ENCODE measurements at places on chromosomes 1 and 21.

- no peak for DNase-seq
Measured at GRCh38 chr1:160522622-160523345, at the start of gene SLAMF6. SLAMF6 (minus strand) TSS chr1:160523255; CDS start chr1:160523192, 63 bp downstream.

DNA sequence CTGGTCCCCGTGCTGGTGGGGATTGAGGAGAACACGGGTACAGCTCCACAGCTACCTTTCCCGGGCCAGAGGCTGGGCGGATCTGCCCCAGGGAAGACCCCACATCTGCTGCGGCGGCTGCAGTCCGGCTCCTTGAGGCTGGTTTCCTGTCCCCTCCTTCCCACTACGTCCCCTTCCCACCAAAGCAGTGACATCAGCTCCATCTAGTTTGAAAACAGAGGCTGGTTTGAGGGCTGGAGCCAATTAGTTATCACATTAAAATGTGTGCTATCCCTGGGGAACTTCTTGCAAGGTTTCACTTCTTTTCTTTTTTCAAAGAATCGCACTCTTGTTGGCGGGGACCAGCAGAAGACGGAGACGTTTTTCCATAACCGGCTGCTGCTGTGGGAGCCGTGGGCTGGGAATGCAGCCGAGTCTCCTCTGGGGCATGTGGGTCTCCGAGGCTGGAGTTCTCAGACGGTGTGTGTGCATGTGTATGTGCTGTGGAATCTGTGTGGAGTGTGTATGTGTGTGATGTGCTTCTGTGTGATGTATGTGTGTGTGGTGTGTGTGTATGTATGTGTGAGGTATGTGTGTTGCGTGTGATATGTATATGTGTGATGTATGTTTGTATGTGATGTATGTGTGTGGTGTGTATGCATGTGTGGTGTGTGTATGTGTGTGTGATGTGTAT, 8.9 kb upstream of the PCBP3 start:
- DNase-seq: no peak

DNA sequence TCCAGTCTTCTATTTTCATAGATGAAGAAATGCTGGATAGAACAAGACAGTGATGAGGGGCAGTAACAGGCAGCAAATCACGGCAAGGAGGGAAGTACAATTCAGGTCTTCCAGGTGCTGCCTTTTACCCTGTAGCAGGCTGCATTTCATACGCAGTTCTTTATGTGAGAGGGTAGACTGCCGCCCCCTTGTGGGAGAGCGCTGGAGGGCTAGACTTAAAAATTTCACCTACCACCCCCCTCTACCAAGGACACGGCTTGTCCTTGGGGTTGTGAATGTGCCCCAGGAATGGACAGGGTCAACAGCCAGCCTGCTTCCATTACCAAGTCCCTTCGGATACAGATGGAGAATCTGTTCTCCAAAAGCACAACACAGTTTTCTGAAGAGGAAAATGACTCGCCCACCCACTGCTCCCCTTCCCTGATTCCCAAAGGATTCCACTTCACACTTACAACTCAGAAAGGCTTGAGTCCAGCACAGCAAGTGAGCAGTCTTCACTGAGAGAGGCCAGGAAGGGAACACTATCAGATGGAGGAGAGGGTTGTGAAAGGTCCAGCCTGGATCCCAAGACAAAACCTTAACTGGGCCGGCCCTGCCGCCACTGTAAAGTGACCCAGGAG, 7.4 kb downstream of the WDR77 start:
- no peak for DNase-seq

GRCh38 chr1:118104951-118105350, 80.1 kb downstream of the SPAG17 start:
- DNase-seq: no peak

- DNase-seq: no peak
Measured at GRCh38 chr1:85375493-85375892, 89.5 kb downstream of the DDAH1 start.

DNA sequence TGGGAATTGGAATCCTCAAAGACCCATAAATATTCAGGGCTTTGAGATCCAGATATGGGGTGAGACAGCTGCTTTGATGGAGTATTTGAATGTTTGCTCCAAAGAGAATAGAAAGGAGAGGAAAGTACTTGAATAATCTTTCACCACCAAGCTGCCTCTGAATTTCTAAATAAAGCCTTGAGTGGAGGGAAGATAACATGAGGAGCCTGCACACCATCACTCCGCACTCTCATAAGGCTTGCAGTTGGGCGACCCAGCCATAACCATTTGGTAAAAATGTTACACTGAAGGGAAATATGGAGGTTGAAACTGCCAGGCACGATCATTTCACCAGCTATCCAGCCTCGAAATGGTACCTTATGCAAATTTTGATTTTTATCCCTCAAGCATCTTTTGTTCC, 38.4 kb downstream of the VCAM1 start:
- DNase-seq: no peak

- DNase-seq: no peak
Measured at GRCh38 chr21:46124083-46124925, 26.4 kb downstream of the COL6A2 start.

DNA sequence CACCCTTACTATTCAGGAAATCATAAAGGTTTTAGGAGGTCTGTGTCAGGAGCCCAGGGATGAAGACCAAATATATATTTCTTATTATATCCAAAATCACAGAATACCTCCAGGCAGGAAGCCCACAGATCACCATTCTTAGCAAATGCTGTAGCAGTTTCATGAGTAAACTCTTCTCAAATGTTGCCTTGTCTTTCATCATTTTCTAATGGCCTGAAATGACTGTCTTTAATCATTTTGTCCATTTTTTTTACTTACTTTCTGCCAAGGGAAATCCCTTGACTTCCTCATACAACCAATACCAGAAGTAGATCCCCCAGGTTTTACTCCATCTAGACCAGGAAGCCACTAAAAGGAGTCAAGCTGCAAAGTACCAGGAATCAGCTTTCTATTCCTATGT, 32.4 kb downstream of the PSMG1 start:
- DNase-seq: no peak

- DNase-seq: no peak
Measured at GRCh38 chr1:60255565-60255964, 182.0 kb upstream of the C1orf87 start.

DNA sequence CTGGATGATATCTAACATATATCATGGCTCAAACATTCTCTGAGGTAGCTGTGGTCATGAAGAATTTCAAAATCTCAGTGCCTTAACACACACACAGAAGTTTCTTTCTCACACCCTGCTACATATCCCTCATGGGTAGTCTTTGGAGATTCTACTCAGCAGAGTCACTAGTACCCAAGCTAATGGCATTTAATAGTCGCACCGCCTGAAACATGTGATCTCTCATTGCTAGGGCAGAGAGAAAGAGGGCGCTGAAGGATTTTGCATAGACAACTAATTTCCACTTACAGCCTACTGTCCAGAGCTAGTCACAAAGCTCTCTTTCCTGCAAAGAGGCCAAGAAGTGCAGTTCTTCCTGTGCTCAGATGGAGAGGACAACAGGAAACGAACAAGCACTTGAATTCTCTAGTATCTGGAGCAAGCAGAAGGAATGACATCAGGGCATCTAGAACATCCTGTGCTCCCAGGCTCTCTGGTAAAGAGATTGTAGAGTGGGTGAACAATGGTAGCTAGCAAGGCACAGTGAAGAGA, 183.4 kb upstream of the PTBP2 start:
- no peak for DNase-seq

- DNase-seq: peak; percentile 71
Measured at GRCh38 chr1:225877580-225877979, 4.6 kb downstream of the TMEM63A start.

GRCh38 chr1:43015269-43015668, 56.6 kb upstream of the SLC2A1 start:
- no peak for DNase-seq

DNA sequence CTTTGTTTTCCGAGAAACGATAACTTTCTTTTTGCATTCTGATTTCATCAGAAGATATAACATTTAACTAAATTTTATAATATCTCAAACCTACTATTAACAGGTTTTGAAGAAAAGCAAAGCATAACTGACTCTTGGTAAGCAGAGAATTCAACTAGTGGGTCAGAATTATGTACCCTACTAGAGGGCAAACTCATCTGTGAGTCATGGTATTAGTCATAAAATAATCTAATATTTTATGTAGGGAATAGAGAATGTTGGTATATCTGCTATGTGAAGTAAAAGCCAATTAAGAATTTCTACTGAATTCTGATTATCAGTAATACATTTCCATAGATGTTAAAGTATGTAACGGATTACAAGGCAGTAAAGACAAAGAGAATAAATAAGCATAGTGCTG, 56.8 kb downstream of the USP1 start:
- no peak for DNase-seq

- DNase-seq: no peak
Measured at GRCh38 chr1:159014003-159014571, 4.4 kb downstream of the IFI16 start.

DNA sequence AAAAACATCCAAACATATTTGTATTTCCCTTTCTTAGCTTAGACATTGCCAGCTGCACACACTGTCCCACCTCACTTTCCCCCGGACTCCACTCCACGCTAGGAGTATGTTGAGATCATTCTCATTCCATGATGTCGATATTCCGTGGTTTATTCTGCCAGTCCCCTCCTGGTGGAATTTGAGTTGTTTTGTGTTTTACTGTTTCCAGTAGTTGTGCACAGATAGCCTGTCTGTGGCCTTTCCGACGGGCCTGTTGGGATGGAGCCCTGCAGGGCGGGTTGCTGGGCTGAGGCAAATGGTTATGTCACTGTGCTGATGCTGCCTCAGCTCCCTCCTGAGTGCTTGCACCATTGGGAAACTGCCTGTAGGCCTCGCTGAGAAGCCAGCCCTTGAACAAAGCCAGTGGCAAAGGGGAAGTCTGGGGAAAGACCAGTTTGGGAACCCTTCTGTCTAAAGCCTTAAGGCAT, 12.8 kb downstream of the TRAPPC10 start:
- no peak for DNase-seq

- DNase-seq: no peak
Measured at GRCh38 chr21:28437061-28437460, 555.6 kb downstream of the LTN1 start.

GRCh38 chr1:64653466-64653865, 91.4 kb upstream of the RAVER2 start:
- DNase-seq: no peak

- DNase-seq: no peak
Measured at GRCh38 chr1:1118876-1119220, 3.0 kb upstream of the C1orf159 start.

DNA sequence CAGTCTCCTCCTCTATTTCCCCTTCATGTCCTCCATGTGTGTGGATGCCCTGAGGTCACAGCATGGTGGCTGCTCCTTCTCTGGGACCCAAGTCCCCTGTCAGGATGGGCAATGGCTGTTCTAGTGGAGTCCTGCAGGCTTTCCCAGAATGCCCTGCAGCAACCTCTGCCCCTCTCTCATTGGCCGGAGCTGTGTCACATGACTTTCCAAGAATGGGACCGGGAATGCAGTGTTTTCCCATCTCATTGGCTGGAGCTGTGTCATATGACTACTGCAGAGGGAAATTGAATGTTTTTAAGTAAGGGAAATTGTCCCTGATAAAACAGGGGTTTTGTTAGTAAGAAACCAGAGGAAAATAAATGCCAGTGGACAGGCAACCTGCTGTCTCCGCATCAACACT, 365.9 kb downstream of the PTPRU start:
- no peak for DNase-seq

DNA sequence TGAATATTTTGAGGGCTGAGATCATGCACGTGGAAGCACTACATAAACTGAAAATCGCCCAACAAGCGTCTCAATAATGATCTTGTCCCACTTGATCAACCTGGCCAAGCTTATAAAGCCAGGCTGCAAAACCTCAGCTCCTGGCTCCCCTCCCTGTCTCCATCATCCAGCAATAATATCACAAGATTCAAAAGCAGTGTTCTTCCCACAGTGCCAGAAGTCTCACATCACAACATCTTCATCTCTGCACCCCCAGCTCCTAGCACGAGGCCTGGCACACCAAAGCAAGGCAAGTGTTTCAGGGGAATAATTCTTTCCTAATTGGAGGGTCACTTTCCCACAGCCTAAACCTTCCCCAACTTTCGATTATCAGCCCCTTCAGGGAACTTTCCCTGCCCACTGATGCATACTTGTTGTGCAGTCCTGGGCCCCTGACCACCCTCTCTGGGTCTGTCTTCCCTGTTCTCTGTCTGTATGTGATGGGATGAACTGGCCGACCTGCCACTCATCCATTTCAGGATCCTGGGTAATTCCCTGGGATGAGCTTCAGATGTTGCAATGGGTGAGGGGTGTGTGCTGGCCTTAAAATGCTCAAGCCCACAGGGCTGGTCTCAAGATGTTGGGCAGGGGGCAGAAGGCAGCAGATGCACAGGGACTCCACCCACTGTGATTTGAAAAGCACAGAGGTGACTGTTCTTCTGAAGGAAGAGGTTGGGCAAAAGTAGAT, 129.0 kb downstream of the DMRTB1 start:
- no peak for DNase-seq

DNA sequence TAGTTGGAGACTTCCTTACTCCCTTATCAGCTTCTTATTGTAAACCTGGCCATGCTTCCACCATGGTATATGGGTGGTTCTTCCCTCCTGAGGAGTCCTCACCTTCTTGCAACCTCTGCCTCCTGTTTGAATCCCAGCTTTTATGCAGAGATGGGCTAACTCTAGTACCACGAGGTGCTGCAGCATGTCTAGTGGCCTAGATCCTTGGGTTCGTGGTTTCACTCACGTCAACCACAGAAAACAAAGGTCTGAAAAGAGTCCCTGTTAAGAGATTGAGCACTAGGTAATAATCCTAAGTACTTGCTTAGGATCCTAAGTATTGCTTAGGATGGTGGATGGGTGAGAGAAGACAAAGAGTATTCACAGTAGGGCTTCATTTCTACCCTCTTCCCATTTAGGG, 133.7 kb downstream of the FCRL5 start:
- DNase-seq: no peak

DNA sequence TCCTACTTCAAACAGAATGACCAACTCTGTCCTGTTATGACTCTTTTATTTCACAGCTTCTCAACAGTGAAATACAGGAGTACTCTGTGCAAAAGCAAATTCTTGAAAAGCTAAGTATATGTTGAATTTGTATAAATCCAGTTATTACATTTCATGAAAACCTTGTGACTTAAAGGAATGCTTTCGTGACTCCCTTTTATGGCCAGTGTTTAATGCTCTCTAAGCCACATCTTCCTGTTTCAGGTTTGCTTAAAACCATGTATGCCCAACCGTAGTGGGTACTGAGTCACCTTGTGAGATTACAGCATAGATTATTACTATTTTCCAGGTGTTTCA, 40.2 kb upstream of the KIF1B start:
- DNase-seq: no peak

DNA sequence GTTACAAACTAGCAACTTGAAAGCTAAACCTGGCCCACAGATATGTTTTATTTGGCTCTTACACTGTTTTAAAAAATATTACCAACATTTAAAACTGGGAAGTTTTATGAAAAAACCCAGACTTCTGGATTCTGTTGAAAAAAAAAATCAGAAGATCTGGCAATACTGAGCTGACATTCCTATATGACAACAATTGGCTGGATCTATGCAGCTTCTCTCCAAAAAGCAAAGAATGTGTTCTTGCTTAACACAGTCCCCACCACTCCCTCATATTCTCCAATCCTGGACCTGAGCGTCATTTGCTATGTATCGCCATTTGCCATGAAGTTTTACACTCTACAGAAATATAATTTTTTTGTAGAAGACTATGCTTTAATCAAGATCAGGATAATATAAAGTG, 859.6 kb downstream of the LTN1 start:
- no peak for DNase-seq
